Activated B cell treated with CpG ODN at 0.5 μM for 24 hours (primary cell): ENCODE measurements at places on chromosomes 7 and 10.

DNA sequence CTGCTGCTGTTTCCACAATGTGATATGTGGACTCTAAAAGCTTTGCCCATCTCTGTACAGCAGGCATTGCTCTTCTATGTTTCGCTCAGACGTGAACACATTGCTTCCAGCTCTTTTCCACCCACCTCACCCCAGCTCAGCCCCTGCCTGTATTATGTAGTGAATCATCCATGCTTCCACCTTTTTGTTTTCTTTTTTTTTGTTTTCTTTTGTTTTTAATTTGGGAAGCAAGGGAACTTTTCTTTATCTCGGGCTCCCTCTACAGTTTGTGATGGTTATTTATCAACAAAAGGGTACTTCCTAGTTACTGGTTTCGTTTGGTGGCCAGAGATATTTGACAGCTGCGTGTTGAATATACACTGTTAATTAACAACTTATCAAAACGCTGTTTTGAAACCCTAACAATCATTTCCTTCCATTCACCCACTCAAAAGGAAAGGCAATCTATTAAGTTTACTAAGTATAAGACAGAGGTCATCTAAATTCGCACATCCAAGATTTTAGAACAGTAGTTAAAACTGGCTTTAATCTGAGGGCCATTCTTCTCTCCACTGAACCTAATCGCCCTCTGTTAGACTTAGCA lies 127.9 kb upstream of the STK17A start:
- DNase-seq: no peak

GRCh38 chr10:70355051-70356021 lies 27.1 kb downstream of the LRRC20 start:
- peak; percentile 36 for DNase-seq

GRCh38 chr10:3811291-3811870 lies 26.4 kb upstream of the KLF6 start:
- DNase-seq: peak; percentile 29

DNA sequence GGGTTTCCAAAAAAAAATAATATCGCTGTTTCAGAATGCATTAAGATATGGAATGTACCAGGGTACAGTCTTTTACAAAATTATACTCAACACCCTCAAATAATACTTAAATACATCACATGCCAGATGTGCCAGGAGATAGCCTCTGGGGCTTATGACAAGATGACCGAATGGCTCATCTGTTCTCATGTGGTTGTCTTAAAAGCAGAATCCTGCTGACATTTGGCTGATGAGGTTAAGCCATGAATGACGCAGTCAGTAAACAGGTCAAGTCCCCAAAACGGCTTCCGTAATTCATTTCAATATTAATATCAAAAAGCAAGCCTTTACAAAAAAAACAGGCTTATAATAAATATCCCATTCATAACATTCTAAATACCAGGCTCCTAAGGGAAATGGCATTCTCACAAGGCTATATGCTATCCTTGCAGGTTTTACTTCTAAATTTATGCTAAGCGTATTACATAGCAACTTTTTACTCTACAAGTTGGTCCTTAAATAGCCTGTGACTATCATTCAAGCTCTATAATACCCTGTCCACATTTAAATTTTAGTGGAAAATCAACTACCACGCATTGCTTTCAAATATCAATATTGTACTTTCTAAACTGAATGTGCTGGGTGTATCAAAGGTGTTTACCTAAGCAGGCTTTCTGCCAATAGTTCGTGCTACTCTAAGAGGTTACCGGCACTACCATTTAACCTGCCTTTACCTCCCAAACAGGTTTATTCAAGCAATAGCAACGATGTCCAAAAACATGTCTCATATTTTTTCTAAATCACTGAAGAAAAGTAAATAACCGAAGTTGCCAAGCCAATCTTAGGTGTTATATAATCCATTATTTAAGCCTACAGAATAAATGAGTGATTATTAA lies 15.6 kb downstream of the SMURF1 start:
- no peak for DNase-seq

- DNase-seq: no peak
Observed at GRCh38 chr10:132714986-132715775, 70.8 kb downstream of the NKX6-2 start.

- no peak for DNase-seq
Observed at GRCh38 chr10:73467206-73467605, 28.6 kb downstream of the PPP3CB start.

- DNase-seq: no peak
Observed at GRCh38 chr10:97916586-97916985, 66.9 kb downstream of the GOLGA7B start.

GRCh38 chr10:5559642-5560141 lies 34.9 kb downstream of the CALML3 start:
- no peak for DNase-seq

- DNase-seq: no peak
Observed at GRCh38 chr10:35696392-35697287, 54.5 kb upstream of the FZD8 start.

DNA sequence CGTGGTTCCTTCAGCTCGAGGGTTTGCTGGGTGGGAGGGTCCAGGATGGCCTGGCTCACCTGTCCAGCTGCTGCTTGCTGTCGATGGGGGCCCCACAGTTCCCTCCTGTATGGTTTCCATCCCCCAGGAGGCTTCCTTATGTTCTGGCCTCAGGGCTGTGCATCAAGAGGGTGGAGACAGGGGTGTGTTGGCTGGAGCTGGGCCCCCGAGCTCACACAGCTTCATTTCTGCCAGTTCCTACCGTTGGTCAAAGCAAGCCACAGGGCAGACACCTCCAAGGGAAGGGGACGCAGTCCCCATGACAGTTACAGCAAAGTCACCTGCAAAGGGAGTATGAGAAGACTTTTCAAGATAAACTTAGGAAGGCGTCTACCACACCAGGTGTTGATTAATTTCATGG lies 156.9 kb downstream of the EBF3 start:
- DNase-seq: no peak

DNA sequence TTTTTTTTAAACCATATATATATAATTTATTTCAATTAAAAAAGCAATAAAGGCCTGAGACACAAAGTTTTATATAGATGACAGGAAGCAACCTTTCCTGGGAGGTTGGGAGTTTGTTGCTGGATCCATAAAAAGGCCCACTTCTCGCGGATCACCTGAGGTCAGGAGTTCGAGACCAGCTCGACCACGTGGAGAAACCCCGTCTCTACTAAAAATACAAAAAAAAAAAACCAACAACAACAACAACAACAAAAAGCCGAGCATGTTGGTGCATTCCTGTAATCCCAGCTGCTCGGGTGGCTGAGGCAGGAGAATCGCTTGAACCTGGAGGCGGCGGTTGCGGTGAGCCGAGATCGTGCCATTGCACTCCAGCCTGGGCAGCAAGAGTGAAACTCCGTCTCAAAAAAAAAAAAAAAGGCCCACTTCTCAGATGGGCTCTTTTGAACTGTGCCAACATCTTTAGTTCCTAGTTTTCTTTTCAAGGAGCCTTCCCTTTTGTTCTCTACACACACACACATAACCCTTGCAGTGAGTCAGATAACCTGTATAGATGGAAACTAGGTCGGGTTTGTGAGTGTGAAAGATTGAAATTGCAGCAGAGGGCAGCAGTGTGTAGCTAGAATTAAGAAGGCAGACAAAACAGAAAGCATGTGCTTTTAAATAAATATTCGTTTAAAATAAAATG lies 1.2 kb upstream of the SMNDC1 start:
- DNase-seq: no peak

DNA sequence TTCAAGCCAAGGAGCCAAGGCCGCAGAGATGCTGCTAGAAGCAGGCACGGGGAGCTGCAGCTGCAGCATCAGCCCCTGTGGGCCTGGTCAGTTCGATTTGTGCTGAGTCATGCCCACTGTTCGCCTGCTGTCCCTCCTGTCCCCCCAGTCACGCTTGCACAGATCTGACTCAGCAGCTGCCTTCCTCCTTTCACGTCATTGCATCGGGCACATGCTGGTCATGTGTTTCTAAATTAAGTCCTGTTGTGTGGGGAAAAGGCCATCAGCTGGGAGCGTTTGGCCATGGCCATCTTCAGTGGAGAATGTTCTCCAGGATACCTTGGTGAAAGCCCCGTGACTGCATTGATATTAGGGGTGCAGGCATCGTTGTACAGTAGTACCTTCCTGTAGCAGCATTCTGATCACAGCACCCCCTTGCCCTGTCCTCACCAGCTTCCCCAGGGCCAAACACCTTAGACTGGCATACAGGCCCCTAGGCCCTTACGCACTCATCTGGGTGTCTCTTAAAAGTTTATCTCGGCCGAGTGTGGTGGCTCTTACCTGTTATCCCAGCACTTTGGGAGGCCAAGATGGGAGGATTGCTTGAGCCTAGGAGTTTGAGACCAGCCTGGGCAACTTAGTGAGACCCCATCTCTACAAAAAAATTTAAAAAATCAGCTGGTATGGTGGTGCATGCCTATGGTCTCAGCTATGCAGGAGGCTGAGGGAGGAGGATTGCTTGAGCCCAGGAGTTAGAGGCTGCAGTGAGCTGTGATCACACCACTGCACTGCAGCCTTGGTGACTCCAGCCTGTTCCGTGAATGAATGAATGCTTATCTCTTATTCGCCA lies 23.2 kb downstream of the POR start:
- DNase-seq: no peak
